Kidney glomerular epithelial cell (primary cell): ENCODE measurements at places on chromosomes 12 and 14.

DNA sequence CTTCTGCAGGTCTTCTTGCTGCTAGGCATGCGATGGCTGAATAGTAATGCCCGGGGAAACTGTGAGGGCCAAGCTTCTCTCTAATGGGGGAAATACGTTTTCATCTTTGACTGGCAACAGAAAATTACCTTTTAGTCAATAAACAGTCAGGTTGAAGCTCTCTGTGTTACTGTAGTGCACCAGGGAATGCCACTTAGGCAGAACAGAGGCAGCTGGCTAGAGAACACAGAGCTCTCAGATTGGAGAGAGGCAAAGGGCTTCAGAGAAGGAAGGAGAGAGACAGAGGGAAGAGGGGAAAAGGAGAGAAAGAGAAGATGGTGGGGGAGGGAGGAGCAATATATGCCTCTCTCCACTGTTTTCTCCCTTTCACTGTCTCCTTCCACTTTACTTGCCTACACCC lies 6.7 kb downstream of the HSD17B6 start:
- DNase-seq: no peak

DNA sequence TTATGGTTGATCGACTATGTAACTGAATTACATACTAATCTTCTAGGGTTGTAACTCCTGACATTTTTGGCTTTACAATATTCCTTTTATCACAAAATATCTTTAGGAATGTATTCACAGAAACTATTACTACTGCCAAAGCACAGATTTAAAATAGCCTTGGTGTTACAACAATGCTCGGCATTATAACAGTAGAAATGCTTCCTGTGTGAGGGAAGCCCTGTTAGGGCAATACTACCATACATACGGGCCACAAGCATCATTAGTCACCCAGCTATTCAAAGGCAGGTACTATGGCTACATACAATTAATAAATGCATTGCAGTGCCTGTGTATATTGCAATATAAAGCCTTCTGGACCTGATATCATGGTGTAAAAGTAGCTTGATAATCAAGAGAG lies 517.8 kb downstream of the C12orf50 start:
- DNase-seq: no peak

GRCh38 chr12:20120403-20120725 lies 248.0 kb upstream of the PDE3A start:
- no peak for DNase-seq

DNA sequence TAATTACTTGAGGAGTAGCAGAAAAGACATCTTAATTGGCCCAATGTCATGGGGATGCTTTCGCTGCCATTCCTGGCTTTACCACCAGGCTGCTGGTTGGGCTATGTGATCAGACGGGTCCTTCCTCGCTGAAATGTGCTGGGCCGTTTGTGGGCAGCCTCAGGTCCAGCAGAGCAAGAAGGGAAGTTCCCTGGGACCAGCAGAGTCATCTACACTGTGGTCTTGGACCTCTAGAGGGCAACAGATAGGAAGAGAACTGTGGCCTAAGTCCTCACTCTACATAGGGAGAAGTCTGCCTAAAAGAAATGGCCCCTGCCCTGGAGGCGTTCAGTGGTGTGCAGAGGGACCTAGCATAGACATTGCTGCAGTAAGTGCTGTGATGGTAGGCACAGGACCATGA lies 10.9 kb downstream of the EVL start:
- no peak for DNase-seq

- DNase-seq: no peak
Observed at GRCh38 chr14:51996148-51996746, 6.9 kb downstream of the RTRAF start.
